ENCODE measurements at places on chromosomes 4 and X. TPM values are rescaled to one million over a fixed set of nuclear protein-coding genes. Genes with fewer than 3 reads are reported as not detected.

- no peaks in the 10 kb centered on the region for H3K4me1 ChIP-seq
- H3K4me3 ChIP-seq: no peak overlapping the region
- H3K27ac ChIP-seq: no peak overlapping the region
- no peak for DNase-seq
Observed at GRCh38 chr4:53928825-53929224, 135.6 kb downstream of the CHIC2 start.

GRCh38 chr4:94278781-94279180 lies 63.9 kb downstream of the HPGDS start:
- no peak overlapping the region for H3K4me3 ChIP-seq
- H3K4me1 ChIP-seq: no peaks in the 10 kb centered on the region
- no peak for DNase-seq
- H3K36me3 ChIP-seq: peaks cover 11% of the 10 kb centered on the region
- H3K27ac ChIP-seq: no peak overlapping the region
- no peaks in the 10 kb centered on the region for H3K27me3 ChIP-seq

DNA sequence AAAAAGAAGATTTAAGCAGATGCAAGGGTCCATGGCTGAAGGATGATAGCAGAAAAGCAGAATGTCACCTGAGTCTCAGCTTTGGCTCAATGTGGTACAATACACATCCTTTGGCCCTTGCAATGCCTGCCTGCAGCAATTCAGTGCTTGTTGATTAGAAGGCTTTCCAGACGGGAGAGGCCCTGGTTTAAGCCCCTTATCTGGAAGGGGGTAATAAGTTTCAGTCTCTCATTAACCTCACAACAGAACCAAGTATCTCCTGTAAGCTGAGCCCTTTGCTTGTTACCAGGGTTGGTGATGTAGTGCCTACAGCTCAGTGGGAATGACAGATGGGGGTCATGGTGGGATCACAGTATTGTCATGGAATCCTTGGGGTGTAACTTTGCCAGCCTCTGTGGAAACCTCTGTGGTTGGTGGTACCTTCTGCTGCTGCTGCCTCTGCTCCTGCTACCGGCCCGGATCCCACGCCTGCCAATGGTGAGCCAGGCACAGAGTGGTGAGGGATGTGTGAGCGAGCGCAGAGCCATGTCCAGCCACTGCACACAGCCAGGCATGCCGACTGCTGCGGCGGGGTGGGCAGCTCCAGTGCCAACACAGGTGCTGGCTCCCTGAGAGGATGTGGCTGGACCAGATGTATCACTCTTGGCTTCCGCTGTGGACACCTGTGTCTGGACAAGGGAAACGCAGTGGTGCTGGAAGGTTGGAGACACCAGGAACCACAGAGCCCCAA lies 81.2 kb downstream of the ADRA2C start:
- no peaks in the 10 kb centered on the region for H3K36me3 ChIP-seq
- no peak overlapping the region for H3K4me3 ChIP-seq
- H3K4me1 ChIP-seq: no peaks in the 10 kb centered on the region
- DNase-seq: no peak
- H3K27ac ChIP-seq: no peak overlapping the region

GRCh38 chr4:38985410-38986100 lies 46.7 kb downstream of the TMEM156 start:
- no peaks in the 10 kb centered on the region for H3K36me3 ChIP-seq
- H3K4me3 ChIP-seq: no peak overlapping the region
- H3K4me1 ChIP-seq: no peaks in the 10 kb centered on the region

GRCh38 chrX:3181846-3182245 lies 140.6 kb downstream of the ARSF start:
- H3K27me3 ChIP-seq: no peaks in the 10 kb centered on the region
- no peak overlapping the region for H3K4me3 ChIP-seq
- no peaks in the 10 kb centered on the region for H3K36me3 ChIP-seq
- no peak for DNase-seq

DNA sequence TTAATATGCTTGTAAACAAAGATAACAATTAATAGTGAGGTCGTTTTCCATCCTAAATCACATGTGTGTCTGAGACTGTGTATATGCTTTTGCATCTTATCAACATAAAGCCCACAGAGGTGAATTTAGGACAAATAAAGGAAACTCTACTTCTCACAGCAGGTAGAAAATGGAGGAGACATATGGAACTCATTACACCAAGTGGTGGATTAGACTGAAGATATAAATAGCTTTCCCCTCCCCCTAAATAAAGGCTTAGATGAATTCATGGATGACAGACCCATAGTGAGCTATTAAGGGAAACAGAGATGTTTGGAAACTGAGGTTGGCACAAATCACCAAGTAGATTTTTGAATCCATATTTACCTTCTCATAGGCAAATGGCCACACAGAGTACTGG lies 79.7 kb downstream of the GRIA3 start:
- H3K4me3 ChIP-seq: no peak overlapping the region
- no peaks in the 10 kb centered on the region for H3K36me3 ChIP-seq
- DNase-seq: no peak
- no peaks in the 10 kb centered on the region for H3K27me3 ChIP-seq
- H3K27ac ChIP-seq: no peak overlapping the region

Gene CHM
- total RNA-seq: 9.0 TPM

Gene NUDT10
- total RNA-seq: not detected

Gene CLNK
- not detected for total RNA-seq

Gene POLR2B
- total RNA-seq: 44.8 TPM
